Vagina (tissue), 2 donors: ENCODE measurements at places on chromosomes 4 and X.

DNA sequence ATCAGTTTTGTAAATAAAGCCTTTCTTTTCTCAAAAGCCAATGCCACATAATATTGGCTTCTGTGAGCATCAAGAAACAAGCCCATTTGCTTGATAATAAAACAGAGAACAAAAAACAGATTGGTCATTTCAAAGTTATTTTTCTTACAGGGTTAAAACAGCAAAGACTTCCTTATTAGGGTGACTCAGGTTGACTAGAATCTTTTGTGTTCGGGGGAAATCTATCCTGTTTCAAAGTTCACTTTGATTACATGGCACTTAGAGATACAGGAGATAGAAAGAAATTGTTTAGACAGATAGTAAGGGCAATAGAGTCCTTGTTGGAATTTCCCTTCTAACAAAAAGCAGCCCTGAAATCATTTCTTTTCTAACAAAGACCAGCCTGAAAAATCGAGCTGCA lies 170.0 kb upstream of the GLRA2 start:
- no peak for DNase-seq

- DNase-seq: no peak
Observed at GRCh38 chr4:119794681-119795080, 166.1 kb upstream of the PDE5A start.

DNA sequence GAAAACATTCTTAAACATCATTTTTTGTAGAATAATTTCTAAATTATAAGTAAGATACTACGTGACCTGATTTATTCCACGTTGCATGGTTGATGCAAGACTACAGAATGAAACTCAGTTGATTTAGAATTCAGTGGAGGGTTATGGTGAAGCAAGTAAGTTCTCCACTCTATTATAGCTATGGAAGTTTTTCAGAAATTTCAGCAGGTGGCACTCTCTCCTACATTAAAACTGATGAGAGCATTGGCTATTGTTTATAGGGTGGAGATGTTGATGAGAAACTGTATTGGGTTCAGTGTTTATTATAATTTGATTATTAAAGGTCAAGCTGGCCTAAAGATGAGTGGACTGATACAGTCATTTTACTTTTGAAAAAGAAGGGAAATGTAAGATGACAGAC lies 88.0 kb downstream of the FNIP2 start:
- DNase-seq: no peak

DNA sequence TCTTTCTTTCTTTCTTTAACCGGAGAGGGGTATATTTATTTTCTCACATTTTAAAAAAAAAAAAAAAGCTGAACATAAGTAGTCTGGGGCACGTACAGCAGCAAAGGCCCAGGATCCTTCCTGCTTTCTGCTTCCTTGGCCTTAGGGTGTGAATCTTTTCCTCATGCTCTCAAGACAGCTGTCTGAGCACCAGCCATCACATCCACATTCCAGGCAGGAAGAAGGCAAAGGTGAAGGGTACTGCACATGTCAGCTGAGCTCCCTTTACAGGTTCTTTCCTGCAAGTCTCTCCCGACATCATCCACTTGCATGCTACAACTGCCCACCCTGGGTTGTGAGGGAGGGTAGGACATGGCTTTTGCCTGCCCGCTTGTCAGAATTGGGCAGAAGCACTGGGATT lies 63.7 kb upstream of the GDPD2 start:
- DNase-seq: no peak

- DNase-seq: no peak
Observed at GRCh38 chrX:114127411-114128025, 456.4 kb upstream of the HTR2C start.

DNA sequence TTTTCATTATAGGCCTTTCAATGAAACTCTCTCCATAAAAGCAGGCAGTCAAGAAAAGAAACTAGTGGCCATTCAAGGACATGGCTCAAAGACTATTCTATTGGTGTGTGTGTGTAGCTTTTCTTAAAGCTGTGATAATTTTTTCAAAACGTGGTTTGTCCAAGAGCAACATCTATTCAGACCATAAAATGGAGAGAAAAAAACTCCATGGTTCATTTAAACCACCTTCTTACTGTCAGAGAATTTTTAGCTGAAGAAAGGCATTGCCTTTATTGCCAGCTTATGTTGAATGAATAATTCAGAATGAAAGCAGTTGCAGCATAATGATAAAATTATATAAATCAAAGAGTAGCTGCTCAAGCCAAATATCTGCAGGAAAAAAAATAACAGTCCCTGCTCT lies 325.5 kb downstream of the PCDH18 start:
- DNase-seq: no peak

- no peak for DNase-seq
Observed at GRCh38 chr4:112648263-112649054, 11.5 kb downstream of the LARP7 start.

- DNase-seq: no peak
Observed at GRCh38 chr4:84681486-84682274, 98.8 kb downstream of the CDS1 start.

- no peak for DNase-seq
Observed at GRCh38 chr4:76991161-76991660, 41.7 kb downstream of the SEPTIN11 start.

GRCh38 chrX:40266490-40267333 lies 169.0 kb upstream of the BCOR start:
- no peak for DNase-seq

DNA sequence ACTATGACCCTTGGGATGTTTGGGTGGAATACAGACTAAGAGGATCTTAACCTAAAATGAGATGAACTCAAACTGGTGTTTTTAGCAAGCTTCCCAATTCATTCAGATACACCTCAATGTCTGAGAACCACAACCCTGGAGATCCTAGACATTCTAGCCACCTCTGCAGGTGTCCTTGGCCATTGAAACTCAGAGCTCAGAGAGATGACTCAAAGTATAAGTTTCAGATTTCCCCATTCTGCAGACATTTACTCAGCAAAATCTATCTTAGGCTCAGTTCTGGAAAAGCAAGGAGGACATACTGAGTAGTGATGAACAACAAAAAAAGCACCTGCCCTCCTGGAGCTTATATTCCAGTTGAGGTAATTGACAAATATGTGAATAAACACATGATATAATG lies 47.8 kb downstream of the COMMD8 start:
- DNase-seq: no peak

GRCh38 chr4:133157460-133158160 lies 8.5 kb downstream of the PCDH10 start:
- DNase-seq: no peak

- DNase-seq: no peak
Observed at GRCh38 chr4:76341063-76341462, 34.5 kb downstream of the STBD1 start.
